ENCODE measurements at places on chromosomes 16 and 17. TPM values are rescaled to one million over a fixed set of nuclear protein-coding genes. Genes with fewer than 3 reads are reported as not detected.

GRCh38 chr16:11462861-11463260 is 117.6 kb downstream of the RMI2 start:
- no peak for DNase-seq

DNA sequence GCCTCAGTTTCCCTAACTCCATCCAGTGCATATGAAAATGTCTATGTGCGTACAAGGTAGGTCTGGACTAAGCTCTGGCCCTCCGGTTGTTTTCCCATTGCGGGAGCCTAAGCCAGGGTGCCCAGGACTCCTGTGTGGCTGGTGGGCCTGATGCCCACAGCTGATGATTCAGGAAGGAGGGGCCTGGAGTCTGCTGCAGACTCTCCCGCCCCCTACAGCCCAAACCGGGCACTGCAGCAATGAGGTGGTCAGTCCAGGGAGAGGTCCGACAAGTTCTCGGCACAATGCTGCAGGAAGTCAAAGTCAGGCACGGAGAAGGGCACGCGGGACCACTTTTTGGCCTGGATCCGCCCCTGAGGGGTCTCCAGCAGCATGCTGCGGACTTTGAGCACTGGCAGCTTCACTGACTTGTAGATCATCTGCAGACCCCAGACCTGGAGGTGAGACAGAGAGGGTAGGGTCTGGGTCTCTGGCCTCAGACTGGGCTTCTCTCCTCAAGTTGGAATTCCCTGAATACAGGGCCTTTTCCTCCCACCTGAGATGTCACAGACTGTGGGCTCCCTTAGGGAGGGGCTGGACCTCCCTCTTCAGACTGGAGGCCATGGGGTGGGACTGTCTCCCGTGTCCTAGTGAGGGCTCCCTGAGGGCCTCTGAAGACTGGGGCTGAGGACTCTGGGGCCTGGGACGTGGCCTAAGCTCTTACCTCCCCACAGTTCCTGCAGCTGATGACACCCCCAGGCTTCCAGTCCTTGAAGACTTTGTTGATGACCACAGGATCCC is 3.4 kb upstream of the ZNF385C start:
- DNase-seq = peak; percentile 58

Gene ASGR1
- polyA plus RNA-seq = 3.0 TPM

GRCh38 chr17:78268191-78268874 is 36.9 kb downstream of the TMEM235 start:
- DNase-seq = no peak

GRCh38 chr17:44928950-44929720 is 13.8 kb upstream of the GFAP start:
- DNase-seq = no peak

- DNase-seq = peak; percentile 94
These were observed 594 bp upstream of the ABCA6 start for GRCh38 chr17:69142175-69142802.

GRCh38 chr16:30112197-30113030 is 923 bp downstream of the GDPD3 start:
- peak; percentile 46 for DNase-seq

Gene FA2H
- not detected for polyA plus RNA-seq

DNA sequence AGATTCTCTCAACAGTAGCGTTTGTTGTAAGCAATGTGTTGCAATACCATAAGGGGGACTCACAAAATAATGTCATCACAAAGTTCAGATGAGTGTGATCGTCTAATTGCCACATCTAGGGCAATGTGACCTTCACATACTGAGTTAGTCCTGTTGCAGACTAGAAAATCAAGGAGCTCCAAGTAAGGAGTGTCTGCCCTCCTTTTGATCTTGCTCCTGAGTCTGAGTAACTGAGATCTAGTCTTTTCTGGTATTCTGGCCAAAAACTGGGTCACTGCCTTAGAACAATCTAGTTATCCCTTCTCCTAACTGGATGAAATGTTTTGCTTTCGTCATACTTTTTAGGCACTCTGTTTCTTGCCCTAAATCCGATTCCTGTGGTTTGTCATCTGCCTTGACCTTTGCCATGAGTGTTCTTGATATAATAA is 712.1 kb downstream of the CDH11 start:
- DNase-seq = no peak

GRCh38 chr17:3683054-3683511 is 12.9 kb downstream of the P2RX5 start:
- no peak for DNase-seq

DNA sequence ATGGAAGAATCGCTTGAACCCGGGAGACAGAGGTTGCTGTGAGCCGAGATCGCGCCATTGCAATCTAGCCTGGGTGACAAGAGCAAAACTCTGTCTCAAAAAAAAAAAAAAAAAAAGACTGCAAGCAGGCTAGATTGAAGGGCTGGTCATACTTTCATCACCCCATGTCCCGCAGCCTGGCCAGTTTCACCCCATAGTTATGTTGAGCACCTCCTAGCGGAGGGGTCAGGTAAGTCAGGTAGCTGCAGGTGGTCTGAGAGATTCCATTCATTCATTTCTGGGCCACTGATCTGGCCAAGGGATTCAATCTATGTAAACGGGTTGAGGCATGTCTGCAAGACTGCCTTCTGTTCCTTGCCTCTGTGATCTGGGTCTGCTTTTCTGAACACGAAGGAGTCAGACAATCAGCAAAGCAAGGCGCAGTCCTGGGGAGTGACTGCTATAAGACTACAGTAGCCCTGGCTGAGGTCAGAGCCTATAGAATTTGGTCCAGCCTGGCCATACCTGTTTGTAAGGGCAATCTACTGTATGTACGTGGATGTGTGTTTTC is 23.6 kb upstream of the BPTF start:
- DNase-seq = no peak

Gene TBC1D3L
- polyA plus RNA-seq = 7.4 TPM

DNA sequence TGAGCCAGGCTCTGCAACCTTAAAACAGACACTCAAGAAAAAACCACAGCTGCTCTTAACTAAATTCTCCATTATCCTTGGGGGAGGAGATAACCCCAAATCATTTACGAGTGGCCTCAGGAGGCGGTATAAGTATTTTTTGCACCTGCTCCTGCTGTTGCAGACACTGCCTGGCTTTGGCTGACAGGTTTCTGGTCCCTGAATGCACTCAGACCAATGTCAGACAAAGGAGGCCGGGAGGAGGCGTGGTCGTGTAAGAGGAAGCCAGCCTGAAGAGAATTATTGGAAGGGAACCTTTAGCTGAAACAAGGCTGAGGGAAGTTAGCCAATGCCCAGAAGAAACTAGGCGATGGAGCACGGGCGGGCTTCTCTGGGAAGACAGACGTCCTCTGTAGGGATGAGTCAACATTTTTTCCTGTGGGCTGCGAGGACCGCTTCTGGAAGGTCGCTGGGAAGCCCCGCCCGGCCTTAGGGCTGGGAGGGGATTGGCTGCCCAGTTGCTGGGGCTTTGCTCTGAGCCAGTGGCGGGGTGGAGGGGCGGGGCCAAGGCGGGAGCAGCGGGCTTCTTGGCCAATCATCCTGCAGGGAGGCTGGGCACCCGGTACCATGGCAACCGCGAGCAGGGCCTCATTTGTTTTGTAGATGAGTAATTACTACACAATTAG is 82.3 kb downstream of the CCDC182 start:
- peak; percentile 96 for DNase-seq

DNA sequence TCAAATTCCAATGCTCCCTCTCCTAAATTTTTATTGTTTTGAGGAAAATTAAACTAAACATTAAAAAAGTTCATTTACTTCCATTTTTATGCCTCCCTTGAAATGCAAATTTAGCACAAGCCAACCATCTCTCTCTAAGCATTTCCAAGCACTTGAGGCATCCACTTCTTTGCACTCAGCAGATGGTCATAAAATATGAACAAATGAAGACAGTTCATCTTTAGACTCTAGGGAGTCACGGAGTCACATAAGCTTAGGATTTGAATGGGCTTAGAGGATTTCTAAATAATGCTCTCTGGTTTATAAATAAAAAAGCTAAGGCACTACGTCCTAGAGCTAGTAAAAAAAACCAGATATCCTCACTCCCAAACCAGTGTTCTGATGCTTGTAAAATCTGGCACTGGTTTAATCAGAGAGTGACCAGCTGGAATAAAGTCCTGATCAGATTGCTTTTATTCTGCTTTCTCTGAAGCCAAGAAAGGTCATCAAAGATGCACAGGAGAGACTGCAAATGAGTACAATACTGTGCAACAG is 204.2 kb downstream of the CA10 start:
- DNase-seq = peak; percentile 19

Gene HOXB8
- 0.17 TPM for polyA plus RNA-seq

Gene RPH3AL
- polyA plus RNA-seq = 5.6 TPM

Gene MFAP4
- polyA plus RNA-seq = 269 TPM

Gene SOX9
- polyA plus RNA-seq = 8.4 TPM
